ENCODE measurements at places on chromosomes 13 and 19. TPM values are rescaled to one million over a fixed set of nuclear protein-coding genes. Genes with fewer than 3 reads are reported as not detected.

Gene LPAR6
- 8.8 TPM for total RNA-seq

Gene RASAL3
- total RNA-seq: not detected

- DNase-seq: no peak
These were observed 4.6 kb downstream of the RGL3 start for GRCh38 chr19:11414544-11414943.

Gene CNN2
- total RNA-seq: 495 TPM

- DNase-seq: no peak
These were observed 558.8 kb upstream of the KLHL1 start for GRCh38 chr13:70666883-70667556.

- no peak for DNase-seq
These were observed 33.9 kb downstream of the OXGR1 start for GRCh38 chr13:96960379-96960778.

DNA sequence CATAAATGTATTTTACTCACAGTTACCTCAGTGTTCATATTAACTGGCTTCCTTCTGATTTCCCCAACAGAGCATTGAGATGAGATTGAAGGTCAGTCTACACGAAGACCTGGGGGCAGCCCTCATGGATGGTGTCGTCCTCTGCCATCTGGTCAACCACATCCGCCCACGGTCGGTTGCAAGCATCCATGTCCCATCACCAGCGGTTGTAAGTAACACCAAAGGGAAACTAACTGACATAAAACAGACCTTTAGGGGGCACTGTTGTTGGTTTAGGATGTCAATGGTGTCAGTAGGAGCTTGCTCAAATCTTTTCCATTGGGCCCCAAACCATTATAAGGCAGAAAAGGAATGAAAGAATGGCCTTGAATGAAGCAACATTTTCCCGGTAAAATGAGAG, 68.2 kb downstream of the ESD start:
- DNase-seq: peak; percentile 37

GRCh38 chr13:67844574-67844973, 614.4 kb upstream of the PCDH9 start:
- DNase-seq: no peak

DNA sequence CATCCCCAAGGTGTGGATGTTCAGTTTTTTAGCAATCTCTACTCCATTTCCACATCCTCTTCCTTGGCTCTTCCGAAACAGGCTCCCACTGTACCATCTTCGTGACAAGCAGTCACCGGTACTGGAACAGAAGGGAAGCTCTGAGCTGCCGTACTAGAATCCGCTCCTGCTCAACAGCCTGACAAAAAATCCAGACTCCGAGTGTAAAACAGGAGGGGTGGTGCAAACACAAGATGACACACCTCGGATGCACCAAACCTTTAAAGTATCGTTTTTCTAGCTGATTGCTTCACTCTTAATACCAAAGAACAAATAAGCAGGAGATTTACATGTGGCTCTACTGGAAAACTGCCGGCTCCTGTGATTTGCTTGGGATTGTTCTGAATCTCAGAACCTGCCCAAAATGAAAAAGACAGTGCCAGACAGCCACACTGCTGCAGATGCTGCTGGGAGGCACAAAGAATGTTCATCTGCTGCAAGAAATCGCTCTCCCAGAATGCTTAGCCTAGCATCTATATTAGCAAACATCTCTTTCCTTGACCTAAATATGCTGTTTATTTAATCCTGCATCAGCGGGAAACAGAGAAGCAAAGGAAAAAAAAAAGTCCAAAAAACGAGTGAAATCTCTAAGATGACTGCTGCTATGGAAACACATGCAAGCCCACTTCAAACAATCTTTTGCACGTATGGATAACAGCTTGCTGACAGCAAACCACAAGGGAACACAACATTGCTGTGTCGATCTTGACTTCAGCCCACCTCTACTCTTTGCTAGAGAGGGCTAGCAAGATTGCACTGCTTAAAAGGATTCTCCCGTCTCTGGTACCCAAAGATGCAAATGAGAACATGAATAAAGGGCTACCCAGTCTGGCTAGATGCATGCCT, 38.0 kb upstream of the DOCK9 start:
- no peak for DNase-seq

DNA sequence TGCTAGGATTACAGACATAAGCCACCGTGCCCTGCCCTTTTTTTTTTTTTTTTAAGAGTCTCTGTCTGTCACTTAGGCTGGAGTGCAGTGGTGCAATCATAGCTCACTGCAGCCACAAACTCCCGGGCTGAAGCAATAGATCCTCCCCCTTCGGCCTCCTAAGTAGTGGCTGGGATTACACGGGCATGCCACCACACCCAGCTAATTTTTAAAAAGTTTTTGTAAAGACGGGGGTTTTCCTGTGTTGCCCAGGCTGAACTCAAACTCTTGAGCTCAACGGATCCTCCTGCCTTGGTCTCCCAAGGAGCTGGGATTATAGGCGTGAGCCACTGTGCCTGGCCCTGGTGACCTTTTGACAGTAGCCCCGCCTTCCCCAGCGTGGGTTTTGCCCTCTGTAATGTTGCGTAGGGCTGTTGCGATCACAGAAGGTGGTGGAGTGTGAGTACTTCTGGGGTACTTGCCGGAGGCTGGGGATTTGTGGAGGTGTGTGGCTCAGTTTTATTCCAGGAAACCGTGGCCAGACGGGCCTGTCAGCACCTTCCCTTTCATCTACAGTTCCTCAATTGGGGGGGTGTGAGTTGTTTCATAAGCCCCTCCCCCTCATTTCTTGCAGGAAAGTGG, 11.6 kb upstream of the RETN start:
- DNase-seq: peak; percentile 41

GRCh38 chr13:20847296-20847695, 55.2 kb downstream of the XPO4 start:
- DNase-seq: no peak

- DNase-seq: no peak
These were observed at the start of gene CLEC4G for GRCh38 chr19:7732045-7732444. TSS of gene CLEC4G (minus strand) at chr19:7732110. CDS start at chr19:7732102, 8 bp downstream.

GRCh38 chr13:39025433-39025839, 12.5 kb downstream of the PROSER1 start:
- DNase-seq: no peak

DNA sequence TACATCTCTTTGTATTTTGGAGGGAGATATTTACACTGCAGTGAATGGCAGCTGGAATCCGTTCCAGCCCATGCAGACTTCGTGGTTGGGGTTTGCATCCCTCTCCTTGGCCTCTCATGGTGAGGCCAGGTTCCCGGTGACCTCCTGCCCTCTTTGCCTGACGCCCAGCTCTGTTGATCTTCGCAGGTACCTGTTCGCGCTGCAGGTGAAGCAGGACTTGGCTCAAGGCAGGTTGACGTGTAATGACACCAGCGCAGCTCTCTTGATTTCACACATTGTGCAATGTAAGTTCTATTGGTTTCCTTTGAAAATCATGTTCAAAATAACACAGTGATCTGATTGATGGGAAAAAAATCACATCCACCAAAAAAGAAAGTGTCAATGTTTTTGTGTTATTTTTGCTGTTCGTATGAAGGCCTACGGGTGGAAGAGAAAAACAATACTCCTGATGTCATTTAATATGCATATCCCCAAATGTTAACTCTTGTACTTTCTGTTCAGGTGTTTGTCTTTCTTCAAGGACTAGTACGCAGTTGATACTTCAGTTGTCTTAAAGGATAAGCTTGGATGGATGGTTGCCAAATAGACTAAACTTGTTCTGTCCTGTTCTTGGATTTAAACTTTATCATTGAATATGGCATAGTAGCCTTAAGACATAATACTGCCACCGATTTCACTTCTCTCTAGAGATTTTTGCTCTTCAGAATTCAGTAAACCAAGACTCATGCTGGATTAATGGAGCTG, 199.1 kb downstream of the STK24 start:
- no peak for DNase-seq

Gene ICAM4
- total RNA-seq: 1.7 TPM

- no peak for DNase-seq
These were observed 926.8 kb downstream of the DIAPH3 start for GRCh38 chr13:59236944-59237343.

- peak; percentile 37 for DNase-seq
These were observed 66.6 kb downstream of the GADD45B start for GRCh38 chr19:2542341-2543069.

Gene SHD
- 1.3 TPM for total RNA-seq

Gene GAS6
- total RNA-seq: 15.1 TPM

DNA sequence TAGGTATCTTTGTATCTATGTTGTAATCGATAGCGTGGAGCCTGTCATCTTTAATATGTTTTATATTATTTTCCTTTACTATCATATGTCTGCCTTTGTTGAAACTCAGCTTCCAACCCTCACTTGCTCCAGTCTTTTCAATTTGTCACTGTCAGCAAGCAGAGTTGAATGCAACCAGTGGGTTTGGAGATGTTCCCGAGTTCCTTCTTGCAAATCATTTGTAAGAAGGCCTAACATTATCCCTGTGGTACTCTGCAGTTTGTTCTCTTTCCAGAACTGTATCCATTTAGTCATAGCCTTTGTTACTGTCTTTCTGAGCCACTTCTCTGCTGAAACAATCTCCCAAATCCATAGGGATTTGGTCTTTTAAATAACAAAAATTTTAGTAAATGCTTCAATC, 41.8 kb downstream of the RNASEH2B start:
- DNase-seq: no peak

GRCh38 chr13:45055198-45055901, 65.0 kb upstream of the GTF2F2 start:
- no peak for DNase-seq

Gene ZNF780A
- 9.9 TPM for total RNA-seq

- DNase-seq: no peak
These were observed 279.1 kb upstream of the ATXN8OS start for GRCh38 chr13:69828527-69828926.

- no peak for DNase-seq
These were observed 3.2 kb downstream of the NPAS1 start for GRCh38 chr19:47022541-47023447.

DNA sequence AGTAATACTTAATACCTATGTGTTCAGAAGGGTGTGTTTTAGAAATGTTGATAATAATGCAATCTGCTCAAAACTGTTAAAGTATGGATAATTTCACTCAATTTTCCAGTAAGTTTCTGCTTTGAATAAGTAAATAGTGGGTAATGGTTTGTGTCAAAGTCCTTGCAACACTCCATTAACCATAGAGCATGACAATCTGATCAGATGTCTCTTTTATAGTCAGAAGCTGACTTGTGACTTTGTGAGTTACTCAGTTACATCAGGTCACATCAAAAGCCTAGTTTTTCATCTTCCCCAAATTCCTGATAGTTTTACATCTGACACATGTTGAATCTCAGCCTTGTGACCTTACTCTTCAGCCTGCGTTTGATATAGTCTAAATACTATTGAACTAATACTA, 338.0 kb downstream of the EFNB2 start:
- DNase-seq: no peak

GRCh38 chr19:6272411-6272791, 7.4 kb downstream of the MLLT1 start:
- DNase-seq: peak; percentile 67

- DNase-seq: no peak
These were observed 69.9 kb downstream of the ARHGEF18 start for GRCh38 chr19:7418596-7418995.

DNA sequence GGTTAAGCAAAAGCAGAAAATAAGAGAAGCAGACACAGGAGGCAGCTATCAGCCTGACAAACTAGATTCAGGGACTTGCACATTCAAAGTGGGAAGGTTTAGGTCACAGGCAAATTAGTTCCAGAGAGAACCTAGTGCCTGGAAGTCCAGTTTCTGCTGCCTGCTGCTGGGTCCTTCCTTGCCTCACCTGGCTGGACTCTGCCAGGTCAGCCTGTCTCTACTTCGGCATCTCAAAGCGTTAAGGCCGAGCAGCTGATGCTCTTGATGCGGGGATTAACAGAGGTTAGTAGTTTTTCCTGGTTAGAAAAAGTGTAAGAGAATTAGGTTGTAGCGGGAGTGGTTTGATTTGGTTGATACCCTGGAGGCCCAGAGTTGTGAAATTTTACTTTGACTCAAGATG, 52.0 kb downstream of the KLF5 start:
- DNase-seq: no peak

- DNase-seq: no peak
These were observed 811.5 kb upstream of the ATXN8OS start for GRCh38 chr13:69296130-69296529.

GRCh38 chr13:102394158-102395053, 7.4 kb downstream of the FGF14 start:
- peak; percentile 94 for DNase-seq

DNA sequence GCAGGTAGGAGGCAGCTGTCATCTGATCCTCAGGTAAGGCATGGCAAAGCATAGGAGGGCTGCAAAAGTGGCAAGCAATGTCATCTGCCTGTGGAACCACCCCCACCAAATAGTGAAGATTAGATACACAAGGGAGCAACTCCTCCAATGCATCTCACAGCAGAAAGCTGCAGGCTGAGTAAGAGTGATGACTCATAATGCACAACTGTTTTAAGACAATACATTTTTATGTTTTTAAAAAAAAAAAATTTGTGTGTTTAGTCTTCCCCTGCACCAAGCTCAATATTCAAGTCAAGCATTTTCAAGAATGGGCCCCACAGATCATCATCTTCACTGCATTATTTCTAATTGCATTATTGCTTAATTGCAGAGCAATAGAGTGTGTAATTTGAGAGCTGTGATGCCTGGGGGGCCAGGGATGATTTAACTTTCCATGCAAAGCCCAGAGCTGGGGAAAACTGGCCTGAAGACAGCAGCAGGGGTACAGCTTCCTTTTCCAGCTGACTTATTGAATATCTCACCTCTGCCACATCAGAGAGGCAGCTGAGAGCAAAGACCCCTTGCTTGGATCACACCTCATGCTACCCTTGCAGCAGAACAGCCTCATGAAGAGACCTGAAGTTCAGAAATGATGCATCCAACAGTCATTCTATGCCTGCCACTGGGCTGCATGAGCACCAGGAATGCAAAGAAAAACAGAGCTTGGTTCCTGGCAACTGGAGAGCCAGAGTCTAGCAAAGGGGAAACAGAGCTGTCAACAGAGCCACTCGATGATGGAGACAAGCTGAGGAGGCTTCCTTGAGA, 22.7 kb upstream of the POP4 start:
- DNase-seq: no peak

GRCh38 chr19:38910488-38910887, 1.5 kb downstream of the CCER2 start:
- peak; percentile 41 for DNase-seq

Gene SLC7A10
- total RNA-seq: 2.4 TPM

DNA sequence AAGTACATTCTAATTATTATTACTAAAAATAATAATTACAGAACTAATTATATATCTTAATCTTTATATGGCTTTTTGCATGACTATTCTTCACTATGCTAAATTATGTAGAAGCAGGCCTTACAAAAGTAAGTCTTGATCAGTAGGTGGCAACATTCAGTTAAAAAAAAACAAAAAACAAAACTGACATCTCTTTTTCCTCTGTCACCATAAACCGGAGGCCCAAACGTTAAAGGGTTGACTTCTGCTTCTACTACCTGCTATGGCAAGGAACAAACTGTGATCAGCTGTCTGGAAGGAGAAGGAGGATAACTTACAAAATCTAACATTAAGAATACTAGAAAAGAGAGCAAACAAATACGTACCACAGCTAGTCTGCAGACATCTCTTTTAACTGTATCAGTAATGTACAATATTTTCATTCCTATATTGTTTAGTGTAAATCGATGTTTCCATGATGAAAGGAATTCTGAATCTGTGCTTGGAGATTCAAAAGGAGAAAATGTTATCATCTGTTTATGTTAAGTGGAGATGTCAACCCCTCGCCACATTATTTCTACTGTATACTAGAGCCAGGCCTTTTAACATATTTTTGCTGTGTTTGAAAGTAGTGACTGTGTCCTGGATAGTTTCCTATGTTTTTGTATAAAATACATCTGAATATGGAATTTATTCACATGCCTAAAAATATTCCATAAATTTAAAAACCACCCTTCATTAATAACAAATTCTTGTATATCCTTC, 1525.4 kb downstream of the SLITRK1 start:
- no peak for DNase-seq

Gene IFNL1
- not detected for total RNA-seq

Data from H7 (cell line).